ENCODE measurements at places on chromosomes 6 and 20.

- no peak for DNase-seq
Observed at GRCh38 chr6:61949971-61950370, 336.1 kb downstream of the KHDRBS2 start.

DNA sequence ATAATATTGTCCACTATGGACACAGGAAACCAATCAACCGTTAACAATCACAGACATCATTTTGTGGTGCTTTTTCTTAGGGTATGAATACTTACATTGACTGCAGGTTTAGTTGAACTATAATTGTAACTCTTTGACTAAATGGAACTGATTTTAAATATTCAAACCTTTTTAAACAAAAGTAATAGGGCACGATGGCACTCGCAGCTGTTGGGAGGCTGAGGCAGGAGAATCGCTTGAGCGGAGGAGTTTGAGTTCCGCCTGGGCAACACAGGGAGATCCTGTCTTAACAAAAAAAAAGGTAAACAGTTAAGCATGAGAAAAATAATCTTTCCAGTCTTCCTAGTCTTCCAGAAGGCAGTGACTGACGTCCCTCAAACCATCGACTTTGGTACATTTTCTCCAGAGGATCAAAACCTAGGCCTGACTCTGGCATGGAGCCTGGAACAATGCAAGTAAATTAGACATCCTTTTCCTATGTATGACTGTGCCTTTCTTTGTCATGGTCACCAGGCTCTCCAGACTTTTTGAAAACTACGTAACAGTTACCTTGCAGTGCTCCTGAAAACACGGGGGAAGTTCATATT, 16.6 kb upstream of the PRDM13 start:
- DNase-seq: no peak

GRCh38 chr6:32113386-32114352, 4.5 kb upstream of the TNXB start:
- no peak for DNase-seq

DNA sequence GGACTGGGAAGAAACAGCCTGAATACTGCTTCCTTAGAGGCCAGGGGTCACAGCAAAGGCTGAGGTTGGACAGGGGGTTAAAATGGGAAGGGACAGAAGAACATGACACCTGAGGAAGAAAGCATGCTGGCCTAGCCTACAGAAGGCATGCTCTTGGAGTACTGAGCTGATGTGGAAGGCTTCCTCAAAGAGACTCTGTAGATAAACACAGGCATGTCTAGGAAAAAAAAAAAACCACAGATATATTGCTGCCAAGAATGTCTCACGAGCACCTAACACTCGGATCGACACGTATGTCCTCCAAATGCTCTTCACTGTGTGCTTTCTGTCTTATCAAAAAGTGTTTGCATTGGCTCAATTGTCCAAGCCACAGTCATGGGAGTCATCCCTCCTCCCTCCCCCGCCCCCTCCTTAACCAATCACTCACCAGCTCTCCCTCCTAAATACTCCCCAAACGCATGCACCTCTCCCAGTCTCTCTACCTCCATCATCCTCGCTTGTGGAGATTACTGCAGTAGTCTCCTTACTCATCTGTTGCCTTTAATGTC, 101.1 kb upstream of the LRFN2 start:
- no peak for DNase-seq

GRCh38 chr6:6379573-6379972, 59.1 kb upstream of the F13A1 start:
- DNase-seq: no peak
